Mesenchymal stem cell (in vitro differentiated cells and primary cell): ENCODE measurements at places on chromosomes 12 and 14.
A peak's percentile ranks its signal among the peaks of the same experiment; 100 is the strongest.

GRCh38 chr12:77575376-77575919 lies 255.2 kb upstream of the NAV3 start:
- H3K4me1 ChIP-seq = peaks cover 2% of the 10 kb centered on the region
- H3K27me3 ChIP-seq = no peaks in the 10 kb centered on the region
- no peak for DNase-seq
- no peak overlapping the region for H3K27ac ChIP-seq
- peaks cover 7% of the 10 kb centered on the region for H3K36me3 ChIP-seq
- H3K4me3 ChIP-seq = no peak overlapping the region

- no peaks in the 10 kb centered on the region for H3K36me3 ChIP-seq
- no peaks in the 10 kb centered on the region for H3K4me1 ChIP-seq
- H3K27ac ChIP-seq = no peak overlapping the region
Observed at GRCh38 chr12:47360771-47361388, 281.1 kb upstream of the AMIGO2 start.

GRCh38 chr14:90518069-90518940 lies 121.5 kb downstream of the CALM1 start:
- H3K36me3 ChIP-seq = no peaks in the 10 kb centered on the region
- no peak for DNase-seq
- H3K27ac ChIP-seq = no peak overlapping the region
- peaks cover 65% of the 10 kb centered on the region for H3K27me3 ChIP-seq

GRCh38 chr12:70048521-70049250 lies 194.5 kb upstream of the CNOT2 start:
- no peak for DNase-seq
- H3K27ac ChIP-seq = no peak overlapping the region
- H3K4me1 ChIP-seq = peaks cover under 1% of the 10 kb centered on the region
- H3K4me3 ChIP-seq = no peak overlapping the region

DNA sequence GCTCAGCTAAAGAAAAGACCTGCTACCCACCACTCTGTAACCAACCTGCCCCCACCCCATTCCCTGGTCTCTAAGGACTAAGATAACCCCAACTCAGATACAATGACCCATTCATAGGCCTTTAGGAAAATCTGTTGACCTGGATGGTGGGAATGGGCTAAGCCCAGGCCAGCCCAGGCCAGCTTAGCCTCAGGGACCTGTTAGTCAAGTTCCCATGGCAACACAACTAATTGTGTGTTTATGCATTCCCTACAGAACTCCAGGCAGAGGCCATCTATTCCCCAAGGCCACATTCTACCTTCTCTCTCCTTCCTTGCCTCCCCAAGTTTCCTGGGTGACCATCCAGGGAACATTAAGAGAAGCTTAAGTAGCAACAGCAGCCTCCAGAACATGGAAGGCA lies 16.1 kb upstream of the KRT8 start:
- no peak overlapping the region for H3K27ac ChIP-seq
- no peaks in the 10 kb centered on the region for H3K36me3 ChIP-seq
- H3K4me1 ChIP-seq = peaks cover 15% of the 10 kb centered on the region
- no peak overlapping the region for H3K4me3 ChIP-seq
- peak; percentile 82 for DNase-seq

GRCh38 chr12:80720516-80720915 lies 3.8 kb downstream of the MYF5 start:
- H3K36me3 ChIP-seq = no peaks in the 10 kb centered on the region
- H3K27me3 ChIP-seq = peaks cover 27% of the 10 kb centered on the region
- H3K27ac ChIP-seq = no peak overlapping the region
- H3K4me3 ChIP-seq = no peak overlapping the region
- no peak for DNase-seq

DNA sequence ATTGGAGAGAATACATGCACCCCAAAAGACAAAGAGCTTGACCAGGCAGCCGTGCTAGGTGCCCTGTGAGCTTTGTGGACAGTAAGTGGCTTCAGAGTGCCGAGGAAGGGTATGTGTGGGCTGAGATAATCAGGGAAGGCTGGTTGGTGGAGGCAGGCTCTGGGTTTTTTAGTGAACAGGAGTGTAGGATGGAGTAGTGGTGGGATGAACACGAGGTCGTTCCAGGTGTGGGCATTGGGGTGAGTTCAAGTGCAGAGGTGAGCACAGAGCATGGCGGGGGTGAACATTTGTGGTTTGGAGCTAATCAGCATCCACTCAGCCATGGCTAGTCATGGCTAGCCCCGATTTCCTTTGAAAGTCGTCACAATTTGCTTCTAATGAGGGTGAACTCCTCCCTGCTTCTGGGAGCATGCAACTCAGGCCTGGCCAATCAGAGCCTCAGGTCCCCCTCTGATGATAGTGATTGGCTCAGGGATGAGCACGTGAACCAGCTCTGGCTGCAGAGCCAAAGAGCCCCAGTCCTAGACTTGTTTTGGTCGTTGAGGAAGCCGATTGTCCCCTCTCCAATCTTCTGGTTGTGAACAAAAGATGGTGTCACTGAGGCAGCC lies 40.7 kb upstream of the TCL1B start:
- no peaks in the 10 kb centered on the region for H3K4me1 ChIP-seq
- no peak overlapping the region for H3K4me3 ChIP-seq
- DNase-seq = no peak
- no peaks in the 10 kb centered on the region for H3K36me3 ChIP-seq
- peaks cover 3% of the 10 kb centered on the region for H3K27me3 ChIP-seq

DNA sequence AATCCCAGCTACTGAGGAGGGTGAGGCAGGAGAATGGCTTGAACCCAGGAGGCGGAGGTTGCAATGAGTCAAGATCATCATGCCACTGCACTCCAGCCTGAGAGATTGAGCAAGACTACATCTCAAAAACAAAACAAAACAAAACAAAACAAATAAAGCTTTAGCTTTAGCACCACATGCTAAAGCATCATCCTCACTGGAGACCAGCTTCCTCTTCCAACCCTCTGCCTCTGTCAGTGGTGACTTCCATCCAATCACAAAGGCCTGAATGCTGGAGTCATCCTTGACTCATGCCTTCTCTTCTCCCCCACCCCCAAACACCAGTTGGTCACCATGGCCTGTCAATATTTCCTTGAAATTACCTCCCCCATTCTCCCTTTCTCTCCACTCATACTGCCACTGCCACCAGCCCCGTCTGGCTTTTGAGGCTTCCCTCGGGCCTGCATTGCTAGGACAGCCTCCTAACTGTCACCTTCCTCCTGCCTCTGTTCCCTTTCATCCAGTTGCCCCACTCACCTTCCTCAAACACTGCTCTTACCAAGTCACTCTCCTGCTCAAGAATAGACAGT lies 1.4 kb downstream of the ZNF385A start:
- H3K4me1 ChIP-seq = peaks cover 25% of the 10 kb centered on the region
- H3K4me3 ChIP-seq = no peak overlapping the region
- peak; percentile 97 for DNase-seq
- no peak overlapping the region for H3K27ac ChIP-seq
- no peaks in the 10 kb centered on the region for H3K27me3 ChIP-seq
- no peaks in the 10 kb centered on the region for H3K36me3 ChIP-seq

DNA sequence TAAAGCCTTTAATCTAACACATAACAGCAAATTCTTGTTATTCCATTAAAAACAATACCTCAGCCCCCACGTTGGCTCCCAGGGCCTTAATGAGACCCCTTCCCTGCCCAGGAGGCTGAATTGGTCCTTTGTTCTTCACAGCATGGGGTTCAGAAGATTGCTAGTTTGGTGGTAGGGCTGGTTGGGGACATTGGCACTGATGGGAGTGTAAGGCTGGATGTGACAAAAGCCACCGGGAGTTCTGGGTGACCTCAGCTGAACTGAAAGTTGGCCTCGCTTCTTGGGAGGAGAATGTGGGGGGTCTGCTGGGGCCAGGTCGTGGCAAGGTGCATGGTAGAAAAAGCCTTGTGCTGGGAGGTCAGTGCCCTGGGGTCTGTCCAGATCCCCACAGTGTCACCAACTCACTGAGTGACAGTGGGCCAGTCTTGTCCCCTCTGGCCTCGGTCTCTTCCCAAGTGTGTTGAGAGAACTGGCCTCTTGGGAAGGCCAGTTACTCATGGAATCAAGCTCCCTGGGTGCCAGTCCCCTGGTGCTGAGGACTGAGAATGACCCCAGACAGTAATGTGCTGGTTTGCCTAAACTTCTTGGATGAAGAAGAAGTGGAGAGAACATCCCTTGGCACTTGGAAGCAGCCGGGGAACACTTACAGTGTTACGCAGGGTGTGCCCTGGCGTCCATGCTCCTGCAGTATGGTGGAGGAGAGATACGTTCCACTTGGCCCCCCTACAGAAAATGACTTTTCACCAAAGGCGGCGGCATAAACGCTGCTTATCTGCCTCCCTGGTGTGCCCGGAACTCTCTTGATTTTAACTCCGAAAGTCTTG lies 283.7 kb upstream of the RTL1 start:
- no peaks in the 10 kb centered on the region for H3K36me3 ChIP-seq
- H3K4me3 ChIP-seq = no peak overlapping the region
- H3K27me3 ChIP-seq = peaks cover 63% of the 10 kb centered on the region
- no peak overlapping the region for H3K27ac ChIP-seq

- no peaks in the 10 kb centered on the region for H3K36me3 ChIP-seq
- H3K27me3 ChIP-seq = no peaks in the 10 kb centered on the region
- peak within 1 kb of the TSS; percentile 33 for H3K27ac ChIP-seq
- no peak for DNase-seq
Observed at GRCh38 chr14:95516554-95517181, at the start of gene SYNE3. Gene SYNE3, minus strand, starts transcription at chr14:95516650. Its CDS starts 40,829 bp downstream, at chr14:95475821.

GRCh38 chr14:56247495-56248200 lies 129.4 kb downstream of the PELI2 start:
- no peaks in the 10 kb centered on the region for H3K27me3 ChIP-seq
- peak; percentile 30 for DNase-seq
- H3K27ac ChIP-seq = no peak overlapping the region
- H3K4me3 ChIP-seq = no peak overlapping the region
- peaks cover 4% of the 10 kb centered on the region for H3K4me1 ChIP-seq

DNA sequence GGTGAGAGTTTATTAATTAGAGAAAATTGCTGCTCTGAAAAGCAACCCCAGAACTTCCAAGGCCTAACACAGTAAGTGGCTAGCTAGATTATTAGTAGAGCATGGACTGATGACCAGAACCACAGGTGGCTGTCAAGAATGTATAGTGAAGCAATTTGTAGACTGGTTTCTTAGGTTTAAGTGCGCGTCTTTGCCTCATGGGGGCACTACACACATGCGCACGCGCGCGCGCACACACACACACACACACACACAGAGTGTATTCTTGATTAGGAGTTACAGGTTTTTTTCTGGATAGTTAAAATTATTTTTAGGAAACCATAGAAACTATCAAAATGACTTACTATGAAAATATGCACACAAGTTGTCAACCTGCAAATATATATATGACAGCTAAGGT lies 66.5 kb downstream of the BHLHE41 start:
- peaks cover 60% of the 10 kb centered on the region for H3K36me3 ChIP-seq
- H3K4me1 ChIP-seq = peaks cover 1% of the 10 kb centered on the region
- H3K27me3 ChIP-seq = no peaks in the 10 kb centered on the region
- H3K4me3 ChIP-seq = no peak overlapping the region
- DNase-seq = no peak
- H3K27ac ChIP-seq = no peak overlapping the region

- H3K4me3 ChIP-seq = peak overlapping the region; percentile 57
- no peaks in the 10 kb centered on the region for H3K27me3 ChIP-seq
- peaks cover 13% of the 10 kb centered on the region for H3K4me1 ChIP-seq
- H3K27ac ChIP-seq = peak overlapping the region; percentile 90
- H3K36me3 ChIP-seq = no peaks in the 10 kb centered on the region
- DNase-seq = no peak
Observed at GRCh38 chr12:780750-781379, 28.5 kb downstream of the WNK1 start.

DNA sequence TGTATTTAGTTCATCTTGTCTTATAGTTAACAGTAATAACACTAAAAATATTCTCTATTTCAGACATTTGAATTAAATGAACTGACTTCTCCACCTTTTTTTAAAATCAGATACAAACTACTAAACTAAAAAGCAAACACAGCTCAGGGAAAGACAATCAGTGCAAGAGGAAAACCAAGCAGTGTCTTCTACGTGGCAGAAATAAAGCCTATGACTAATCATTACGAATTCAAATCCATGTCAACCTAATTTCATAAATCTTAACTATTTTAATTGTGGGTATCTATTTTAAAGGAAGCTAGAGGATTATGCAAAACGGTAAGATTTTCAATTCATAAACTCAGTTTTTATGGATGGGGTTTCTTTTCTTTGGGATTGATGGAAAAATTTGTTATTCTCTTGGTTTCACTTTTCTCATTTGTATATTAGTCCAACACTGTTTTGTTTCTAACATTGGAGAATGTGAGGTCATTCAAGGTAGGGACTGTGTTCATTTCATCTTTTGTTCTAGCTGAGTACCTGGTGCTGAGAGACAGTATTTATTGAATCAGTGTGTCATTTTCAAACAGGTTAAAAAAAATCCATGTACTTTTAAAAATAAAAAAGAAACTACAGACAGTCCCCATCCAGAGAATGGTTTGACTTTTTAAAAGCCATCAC lies 12.8 kb upstream of the PALS1 start:
- H3K27me3 ChIP-seq = no peaks in the 10 kb centered on the region
- H3K4me1 ChIP-seq = no peaks in the 10 kb centered on the region
- DNase-seq = no peak
- H3K4me3 ChIP-seq = no peak overlapping the region
- no peak overlapping the region for H3K27ac ChIP-seq
- H3K36me3 ChIP-seq = no peaks in the 10 kb centered on the region

DNA sequence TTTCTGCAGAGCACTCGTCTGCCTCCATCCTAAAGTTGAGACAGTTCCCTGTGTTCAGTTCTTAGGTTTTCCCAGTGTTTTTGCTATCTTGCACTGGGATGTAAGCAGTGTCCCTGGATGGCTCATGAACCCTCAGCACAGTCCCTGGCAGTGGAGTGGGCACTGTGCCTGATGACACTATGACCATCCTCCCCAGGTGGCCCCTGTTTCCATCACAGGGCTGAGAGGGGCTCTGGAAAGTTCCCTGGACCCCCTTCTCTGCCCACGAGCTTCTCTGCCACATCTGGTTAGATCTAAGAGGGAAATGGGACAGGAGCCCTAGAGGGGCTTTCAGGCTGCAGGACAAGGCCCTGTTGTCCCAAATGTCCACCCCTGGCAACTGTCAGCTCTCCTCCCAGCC lies 249.8 kb upstream of the SFSWAP start:
- no peak overlapping the region for H3K4me3 ChIP-seq
- no peak for DNase-seq
- H3K4me1 ChIP-seq = no peaks in the 10 kb centered on the region
- no peak overlapping the region for H3K27ac ChIP-seq

GRCh38 chr12:67531501-67531900 lies 117.0 kb upstream of the DYRK2 start:
- no peak overlapping the region for H3K4me3 ChIP-seq
- H3K27ac ChIP-seq = no peak overlapping the region
- no peak for DNase-seq
- no peaks in the 10 kb centered on the region for H3K27me3 ChIP-seq
